ENCODE measurements at places on chromosomes 1 and 21.

- no peak for DNase-seq
Observed at GRCh38 chr1:46171351-46171750, 3.5 kb upstream of the TSPAN1 start.

DNA sequence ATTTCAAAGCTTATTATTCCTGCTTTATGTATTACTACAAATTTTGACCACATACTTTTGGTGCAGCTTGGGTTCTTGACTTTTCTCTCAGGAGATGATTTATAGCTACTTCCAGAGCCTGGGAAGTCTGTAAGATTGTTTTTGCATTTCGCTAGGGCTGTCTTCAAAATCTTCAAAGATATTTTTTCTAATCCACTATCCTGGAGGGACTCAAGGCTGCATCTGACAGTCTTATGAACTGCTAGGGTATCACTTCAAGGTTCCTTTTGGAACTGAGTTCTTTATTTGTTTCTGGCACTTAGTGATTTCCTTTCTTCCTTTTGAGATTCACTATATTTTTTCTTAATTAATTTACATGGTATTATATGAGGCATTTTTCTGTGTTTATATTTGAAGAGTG is 90.0 kb upstream of the LYPLAL1 start:
- DNase-seq: no peak

DNA sequence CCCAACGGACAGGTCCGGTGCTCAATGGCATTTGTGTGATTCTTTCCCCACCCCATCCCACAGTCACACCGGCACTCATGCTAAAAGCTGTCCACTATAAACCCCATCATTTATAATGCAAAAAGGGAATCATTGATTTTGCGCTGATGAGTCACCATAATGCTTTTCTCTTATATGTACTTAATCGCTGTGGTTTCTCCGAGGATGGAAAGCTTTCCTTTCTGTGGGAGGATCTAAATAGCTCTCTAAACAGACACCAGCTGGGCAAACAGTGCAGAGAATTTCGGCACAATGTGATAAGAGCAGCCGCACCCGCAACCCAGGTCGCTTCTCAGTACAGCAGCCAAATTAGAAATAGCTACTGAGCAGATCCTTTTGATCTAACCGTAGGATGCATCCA is 85.6 kb downstream of the SETD4 start:
- DNase-seq: no peak

DNA sequence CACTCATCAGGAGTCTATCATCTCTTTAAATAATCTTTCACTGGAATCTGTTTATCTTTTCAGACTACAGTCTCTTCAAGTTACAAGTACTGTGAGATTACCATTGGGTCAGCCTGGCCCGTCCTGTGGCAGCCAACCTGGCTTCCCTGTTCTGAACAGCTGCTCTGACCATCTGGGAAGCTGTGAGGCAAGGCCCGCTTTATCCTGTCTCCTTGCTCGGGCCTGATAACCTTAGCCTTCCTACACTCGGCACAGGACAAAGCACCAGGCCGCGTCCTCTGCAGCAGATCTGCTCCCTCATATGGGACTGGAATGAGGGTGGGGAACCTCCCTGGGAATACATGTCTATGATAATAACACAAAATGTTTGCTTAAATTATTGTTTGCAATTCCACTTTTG is 113.3 kb downstream of the PTPN14 start:
- no peak for DNase-seq

- no peak for DNase-seq
Observed at GRCh38 chr1:117162816-117163215, 41.3 kb upstream of the TRIM45 start.

DNA sequence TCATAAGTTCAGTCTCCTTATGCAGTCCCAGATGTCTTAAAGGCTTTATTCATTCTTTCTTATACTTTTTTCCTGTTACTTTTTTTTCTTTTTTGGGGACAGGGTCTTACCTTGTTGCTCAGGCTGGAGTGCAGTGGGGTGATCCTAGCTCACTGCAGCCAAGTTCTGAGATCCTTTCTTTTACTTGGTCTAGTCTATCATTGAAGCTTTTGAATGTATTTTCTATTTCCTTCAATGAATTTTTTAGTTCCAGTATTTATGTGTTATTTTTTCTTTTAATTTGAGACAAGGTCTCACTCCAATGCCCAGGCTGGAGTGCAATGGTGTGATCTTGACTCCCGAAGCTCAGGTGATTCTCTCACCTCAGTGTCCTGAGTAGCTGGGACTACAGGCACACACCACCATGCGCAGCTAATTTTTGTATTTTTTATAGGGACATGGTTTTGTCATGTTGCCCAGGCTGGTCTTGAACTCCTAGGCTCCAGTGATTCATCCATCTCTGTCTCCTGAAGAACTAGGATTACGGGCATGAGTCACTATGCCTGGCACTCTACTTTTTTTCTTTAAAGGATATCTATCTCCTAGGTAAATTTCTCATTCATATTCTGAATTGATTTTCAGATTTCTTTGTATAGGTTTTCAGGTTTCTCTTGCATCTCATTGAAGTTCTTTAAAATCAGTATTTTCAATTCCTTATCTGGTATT is 26.1 kb upstream of the GTF2B start:
- DNase-seq: no peak

GRCh38 chr1:234926264-234926558 is 202.4 kb downstream of the TOMM20 start:
- no peak for DNase-seq

DNA sequence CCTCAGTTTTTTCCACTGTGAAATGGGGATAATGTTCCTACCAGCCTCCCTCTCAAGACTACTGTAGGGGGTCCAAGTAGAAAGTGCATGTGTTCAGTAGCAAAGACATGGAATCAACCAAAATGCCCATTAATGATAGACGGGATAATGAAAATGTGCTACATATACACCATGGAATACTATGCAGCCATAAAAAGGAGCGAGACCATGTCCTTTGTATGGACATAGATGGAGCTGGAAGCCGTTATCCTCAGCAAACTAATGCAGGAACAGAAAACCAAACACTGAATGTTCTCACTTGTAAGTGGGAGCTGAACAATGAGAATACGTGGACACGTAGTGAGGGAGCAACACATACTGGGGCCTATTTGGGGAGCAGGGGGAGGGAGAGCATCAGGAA is 6.1 kb upstream of the ZNF362 start:
- DNase-seq: no peak

- DNase-seq: no peak
Observed at GRCh38 chr21:21200103-21200938, 202.1 kb downstream of the NCAM2 start.

Measured in activated CD4-positive, CD25-positive, alpha-beta regulatory T cell treated with anti-CD3 and anti-CD28 coated beads, Interleukin-2, amount 50 U/mL, for 72 hours (primary cell).